ENCODE measurements at places on chromosomes 5 and 9. TPM values are rescaled to one million over a fixed set of nuclear protein-coding genes. Genes with fewer than 3 reads are reported as not detected.

The BTNL8 gene
- 0.43 TPM for total RNA-seq

The RAB3C gene
- total RNA-seq: 0.59 TPM

The TAF11L5 gene
- not detected for total RNA-seq

The NR4A3 gene
- 22.4 TPM for total RNA-seq

The AK8 gene
- total RNA-seq: 0.13 TPM

The PRRC1 gene
- 26.5 TPM for total RNA-seq

The ANKRD18B gene
- total RNA-seq: 2.0 TPM

The NFIB gene
- total RNA-seq: 129 TPM

The NFIL3 gene
- 32.4 TPM for total RNA-seq

The DPP7 gene
- total RNA-seq: 150 TPM

The AGXT2 gene
- total RNA-seq: not detected

The VLDLR gene
- total RNA-seq: 127 TPM

DNA sequence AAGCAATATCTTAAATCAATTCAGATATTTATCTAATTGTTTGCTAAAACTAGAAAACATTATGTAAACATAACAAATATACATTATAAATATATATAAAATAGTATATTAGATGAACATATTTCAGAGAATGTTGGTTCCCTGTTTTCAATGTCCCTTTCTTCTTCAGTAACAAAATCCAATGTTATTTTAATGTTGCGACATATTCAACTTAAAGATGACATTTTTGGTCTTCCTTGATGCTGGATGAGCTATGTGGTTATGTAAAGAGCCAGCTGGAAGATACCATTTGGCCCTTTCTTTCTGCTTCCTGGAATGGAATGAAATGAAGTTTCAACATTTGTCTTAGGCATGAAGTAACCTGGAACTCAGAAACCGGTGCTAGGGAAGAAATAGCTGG, 668.1 kb upstream of the CDH6 start:
- no peak for DNase-seq

GRCh38 chr5:131684051-131684450, 49.0 kb upstream of the RAPGEF6 start:
- no peak for DNase-seq

GRCh38 chr9:34070606-34071324, 22.1 kb upstream of the UBAP2 start:
- no peak for DNase-seq

DNA sequence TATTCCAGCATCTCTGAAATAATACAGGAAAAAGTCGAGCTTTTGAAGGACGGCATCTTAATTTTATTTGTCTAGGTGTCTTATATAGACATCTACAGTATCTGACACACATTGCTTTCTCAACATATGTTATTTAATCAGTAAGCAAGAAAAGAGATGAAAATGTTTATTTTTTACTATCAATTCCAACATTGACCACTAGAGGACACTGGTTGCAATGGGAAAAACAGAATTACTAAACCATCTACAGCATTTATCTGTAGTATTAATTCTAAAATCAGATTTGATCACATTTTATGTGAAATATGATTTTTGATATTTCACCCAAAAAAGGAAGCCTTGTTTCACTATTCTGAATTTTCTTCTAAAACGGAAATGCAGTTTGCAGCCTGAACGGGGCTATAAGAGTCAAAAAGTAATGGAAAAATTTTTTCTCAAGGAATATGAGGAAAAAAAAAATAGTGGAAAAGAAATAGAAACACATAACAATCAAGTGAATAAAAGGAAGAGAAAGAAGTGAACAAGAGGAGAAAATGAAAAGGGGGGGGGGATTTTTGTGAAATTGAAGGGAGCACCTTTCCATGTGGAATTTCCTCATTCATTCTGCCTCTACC, 98.6 kb downstream of the OSTF1 start:
- DNase-seq: no peak

DNA sequence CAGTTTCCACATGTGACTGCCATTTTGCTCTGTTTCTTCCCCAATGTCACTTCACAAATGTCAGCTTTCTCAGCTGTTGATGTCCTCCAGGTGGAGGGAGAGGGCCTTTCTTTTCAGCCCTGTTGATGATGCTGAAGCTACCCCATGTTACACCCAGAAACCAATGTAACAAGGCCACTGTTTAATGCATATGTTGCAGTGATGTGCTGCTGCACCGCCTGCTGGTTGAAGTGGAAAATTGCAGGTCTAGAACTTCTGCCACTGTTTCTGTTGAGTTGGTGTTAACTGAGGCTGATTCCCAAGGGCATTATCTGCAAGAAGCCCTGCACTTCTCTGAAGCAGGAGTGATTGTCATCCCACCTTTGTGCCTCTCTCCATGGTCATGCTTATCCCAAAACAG, 428.4 kb downstream of the KDM4C start:
- DNase-seq: no peak

DNA sequence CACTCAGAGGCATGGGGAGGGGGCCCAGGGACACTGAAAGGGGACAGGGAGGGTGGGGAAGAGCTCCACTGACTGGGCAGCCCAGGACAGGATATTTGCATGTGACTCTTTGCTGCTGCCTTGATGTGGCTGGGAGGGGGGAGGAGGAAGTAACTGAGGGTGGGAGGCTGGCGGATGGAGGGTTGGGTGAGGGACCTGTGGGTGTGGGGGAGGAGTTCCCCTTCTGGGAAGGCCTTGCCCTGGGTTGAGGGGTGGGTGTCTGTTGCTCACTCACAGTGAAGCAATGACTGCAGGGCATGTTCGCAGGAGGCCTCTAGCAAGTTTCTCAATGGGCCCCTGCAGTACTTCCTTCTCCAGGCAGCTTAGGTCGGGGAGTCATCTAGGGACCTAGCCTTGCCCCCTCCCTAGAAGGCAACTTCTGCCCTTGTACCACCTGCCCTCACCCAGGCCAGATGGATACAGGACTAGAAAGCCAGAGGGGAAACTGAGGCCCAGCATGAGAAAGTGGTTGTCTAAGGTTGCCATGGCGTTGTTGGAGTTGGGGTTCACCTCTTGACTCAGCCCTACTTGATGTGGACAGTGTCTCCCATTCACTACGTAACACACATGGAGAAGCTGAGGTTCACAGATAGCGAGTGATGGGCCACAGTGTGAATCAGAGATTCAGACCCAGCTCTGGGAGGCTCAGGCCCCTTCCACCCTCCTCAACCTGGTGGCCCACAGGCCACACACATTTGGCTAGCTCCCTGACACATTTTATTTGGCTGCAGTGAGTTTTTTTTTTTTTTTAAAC, 3.0 kb downstream of the GRK6 start:
- DNase-seq: peak; percentile 95

DNA sequence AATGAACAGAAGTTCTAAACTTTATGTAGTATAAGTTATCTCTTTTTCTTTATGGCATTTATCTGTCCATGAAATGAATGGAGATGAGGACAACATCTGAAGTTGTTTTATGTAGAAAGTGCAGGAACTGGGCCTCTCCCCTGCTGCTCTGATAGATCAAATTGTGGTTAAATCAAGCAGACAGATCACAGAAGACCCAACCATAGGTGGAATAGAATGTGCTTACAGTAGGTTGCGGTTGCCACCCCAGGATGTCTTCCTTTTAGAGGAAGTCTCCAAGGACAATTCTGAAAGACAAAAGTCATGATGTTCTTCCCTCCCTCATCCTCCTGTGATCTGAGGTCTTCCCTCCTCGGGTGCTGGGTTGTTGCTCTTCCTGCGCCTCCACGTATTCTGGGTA, 12.9 kb downstream of the RASGRF2 start:
- no peak for DNase-seq

- DNase-seq: no peak
Measured at GRCh38 chr5:8829323-8830029, 716.4 kb downstream of the SEMA5A start.

DNA sequence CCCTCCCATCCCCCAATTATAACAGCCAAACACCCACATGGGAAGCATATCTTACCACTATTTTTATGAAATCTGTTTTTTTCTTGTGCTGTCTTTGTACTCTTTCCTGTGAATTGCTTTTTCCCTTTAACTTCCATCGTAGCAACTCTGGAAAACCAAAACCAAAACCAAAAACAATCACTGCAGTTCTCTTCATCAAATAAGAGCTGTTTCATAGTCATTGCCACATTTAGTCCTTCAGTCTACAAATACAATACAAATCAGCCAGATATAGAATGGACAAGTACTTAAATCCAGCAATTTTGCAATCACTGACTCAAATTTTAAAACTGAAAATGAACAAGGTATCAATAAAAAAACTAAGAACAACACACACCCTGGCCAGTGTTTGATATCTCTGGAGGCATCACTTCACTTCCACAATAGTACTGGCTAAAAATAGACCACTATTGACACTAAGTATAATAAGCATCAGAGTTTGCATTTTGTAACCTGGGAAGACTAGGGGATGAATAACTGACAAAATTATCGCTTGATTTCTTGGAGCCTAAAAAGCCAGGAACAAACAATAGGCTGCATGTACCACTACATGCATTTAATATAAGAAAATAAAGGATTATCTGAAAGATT, 5.4 kb downstream of the PUM3 start:
- DNase-seq: no peak

DNA sequence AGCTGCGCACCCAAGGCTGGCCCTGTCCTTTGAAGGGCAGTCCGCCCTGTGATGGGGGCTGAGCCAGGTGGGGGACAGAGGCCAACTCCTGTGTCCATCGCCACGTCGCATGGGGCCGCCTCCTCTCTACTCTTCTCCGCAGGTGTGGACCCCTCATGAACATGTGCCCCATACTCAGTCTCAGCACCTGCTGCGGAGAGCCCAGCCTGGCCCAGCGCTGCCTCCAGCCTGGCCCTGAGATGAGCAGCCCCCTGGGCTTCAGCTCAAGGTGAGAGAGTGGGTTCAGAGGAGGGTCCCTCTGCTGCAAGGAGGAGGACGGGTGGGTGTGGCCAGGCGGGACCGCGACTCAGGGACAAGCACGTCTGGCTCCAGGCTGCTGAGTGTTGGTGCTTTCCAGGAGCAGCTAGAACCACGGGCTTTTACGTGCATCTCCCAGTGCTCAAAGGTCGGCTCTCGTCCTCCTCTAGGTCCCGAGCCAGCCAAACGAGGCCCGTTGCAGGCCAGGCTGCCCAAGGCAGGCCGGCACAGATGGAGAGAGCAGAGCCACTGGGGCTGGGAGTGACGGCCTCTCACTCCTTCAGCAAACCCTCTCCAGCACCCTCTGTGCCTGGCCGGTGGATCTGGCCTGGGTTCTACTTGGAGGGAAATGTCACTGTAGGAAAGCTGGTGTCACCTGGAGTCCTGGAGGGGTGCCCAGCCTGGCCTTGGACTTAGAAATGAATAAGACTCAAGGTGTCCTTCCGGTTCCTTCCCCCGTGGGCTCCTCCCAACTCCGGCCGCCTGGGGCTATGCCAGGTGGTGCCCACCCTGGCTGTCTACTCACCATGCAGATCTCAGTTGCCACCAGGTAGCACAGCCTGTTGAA, 48.9 kb upstream of the RNF130 start:
- DNase-seq: peak; percentile 74

GRCh38 chr9:124285903-124286291, 28.1 kb downstream of the NEK6 start:
- no peak for DNase-seq

- no peak for DNase-seq
Measured at GRCh38 chr9:80892703-80893102, 796.6 kb downstream of the TLE1 start.

DNA sequence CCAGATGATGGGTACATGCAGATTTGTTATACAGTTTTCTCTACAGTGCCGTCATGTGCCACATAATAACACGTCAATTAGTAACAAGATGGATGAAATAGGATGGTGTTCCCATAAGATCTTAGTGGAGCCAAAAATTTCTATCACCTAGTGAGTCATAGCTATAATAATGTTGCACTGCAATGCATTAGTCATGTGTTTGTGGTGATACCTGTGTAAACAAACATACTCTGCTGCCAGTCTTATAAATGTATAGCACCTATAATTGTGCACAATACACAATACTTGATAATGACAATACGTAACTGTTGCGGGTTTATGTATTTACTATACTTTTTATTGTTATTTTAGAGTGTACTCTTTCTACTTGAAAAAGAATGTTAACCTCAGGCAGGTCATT, 865.4 kb downstream of the MAT2B start:
- DNase-seq: no peak

DNA sequence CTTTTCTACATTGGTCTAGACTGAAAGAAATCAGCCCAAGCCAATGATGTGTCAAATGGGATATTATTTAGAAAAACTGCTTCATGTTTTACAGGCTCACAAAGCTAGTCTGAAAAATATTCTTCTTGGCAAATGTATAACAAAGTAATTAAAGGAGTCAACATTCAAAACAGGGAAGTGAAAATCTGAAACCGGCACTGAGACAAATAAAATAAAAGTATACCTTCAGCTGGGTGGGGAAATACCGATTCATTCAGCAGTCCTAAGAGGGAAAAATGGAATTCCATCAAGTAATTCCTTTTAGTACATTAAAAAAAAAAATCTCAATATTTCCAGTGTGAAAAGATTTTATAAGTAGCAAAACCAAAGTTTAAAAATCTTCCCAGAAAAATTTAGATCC, 259.6 kb upstream of the SLC24A2 start:
- DNase-seq: no peak

- DNase-seq: no peak
Measured at GRCh38 chr9:133788819-133789717, 50.9 kb upstream of the SARDH start.

- no peak for DNase-seq
Measured at GRCh38 chr9:114149765-114150340, 5.5 kb upstream of the COL27A1 start.

GRCh38 chr5:131783357-131783756, 13.5 kb downstream of the FNIP1 start:
- no peak for DNase-seq

- peak; percentile 81 for DNase-seq
Measured at GRCh38 chr5:157562111-157562581, 13.4 kb downstream of the ADAM19 start.

- no peak for DNase-seq
Measured at GRCh38 chr5:77156379-77156778, 54.1 kb upstream of the PDE8B start.

DNA sequence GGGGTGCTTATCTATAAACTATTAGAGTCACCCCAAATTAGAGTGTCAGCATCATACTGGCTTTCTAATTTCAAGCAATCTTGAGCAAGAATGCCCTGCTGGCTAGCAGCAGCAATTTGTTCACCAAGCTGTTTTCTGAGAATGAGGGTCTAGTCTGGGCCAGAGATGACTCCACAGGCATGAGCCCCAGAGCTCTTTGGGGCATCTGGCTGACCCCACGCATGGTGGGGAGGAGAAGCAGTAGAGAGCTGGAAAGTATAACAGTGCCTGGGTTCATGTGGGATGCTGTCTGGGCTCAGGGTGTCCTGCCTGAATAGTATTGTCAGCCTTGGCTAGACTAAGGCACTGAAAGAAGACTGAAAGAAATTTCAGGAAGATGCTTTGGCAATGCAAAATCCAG, 64.9 kb downstream of the C6 start:
- DNase-seq: no peak

DNA sequence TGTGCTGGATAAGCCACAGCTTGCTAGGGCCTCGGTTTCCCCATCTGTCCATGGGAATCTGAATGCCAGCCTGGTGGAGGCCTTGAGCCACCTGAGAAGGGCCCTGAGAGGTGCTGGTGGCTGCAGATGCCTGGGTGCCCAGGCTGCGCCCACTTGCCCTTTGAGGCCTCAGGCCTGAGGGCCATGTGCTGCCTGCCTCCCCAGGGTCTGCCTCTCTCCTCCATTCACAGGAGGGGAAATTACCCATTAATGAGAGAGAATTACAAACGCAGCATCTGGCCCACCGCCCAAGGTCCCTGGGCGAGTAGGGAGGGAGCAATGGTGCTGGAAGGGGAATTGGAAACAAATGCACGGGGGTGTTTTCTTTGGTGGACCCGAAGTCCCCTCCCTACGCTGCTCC, 59.6 kb downstream of the BARX1 start:
- no peak for DNase-seq
